ENCODE measurements at places on chromosomes 2 and 18.

DNA sequence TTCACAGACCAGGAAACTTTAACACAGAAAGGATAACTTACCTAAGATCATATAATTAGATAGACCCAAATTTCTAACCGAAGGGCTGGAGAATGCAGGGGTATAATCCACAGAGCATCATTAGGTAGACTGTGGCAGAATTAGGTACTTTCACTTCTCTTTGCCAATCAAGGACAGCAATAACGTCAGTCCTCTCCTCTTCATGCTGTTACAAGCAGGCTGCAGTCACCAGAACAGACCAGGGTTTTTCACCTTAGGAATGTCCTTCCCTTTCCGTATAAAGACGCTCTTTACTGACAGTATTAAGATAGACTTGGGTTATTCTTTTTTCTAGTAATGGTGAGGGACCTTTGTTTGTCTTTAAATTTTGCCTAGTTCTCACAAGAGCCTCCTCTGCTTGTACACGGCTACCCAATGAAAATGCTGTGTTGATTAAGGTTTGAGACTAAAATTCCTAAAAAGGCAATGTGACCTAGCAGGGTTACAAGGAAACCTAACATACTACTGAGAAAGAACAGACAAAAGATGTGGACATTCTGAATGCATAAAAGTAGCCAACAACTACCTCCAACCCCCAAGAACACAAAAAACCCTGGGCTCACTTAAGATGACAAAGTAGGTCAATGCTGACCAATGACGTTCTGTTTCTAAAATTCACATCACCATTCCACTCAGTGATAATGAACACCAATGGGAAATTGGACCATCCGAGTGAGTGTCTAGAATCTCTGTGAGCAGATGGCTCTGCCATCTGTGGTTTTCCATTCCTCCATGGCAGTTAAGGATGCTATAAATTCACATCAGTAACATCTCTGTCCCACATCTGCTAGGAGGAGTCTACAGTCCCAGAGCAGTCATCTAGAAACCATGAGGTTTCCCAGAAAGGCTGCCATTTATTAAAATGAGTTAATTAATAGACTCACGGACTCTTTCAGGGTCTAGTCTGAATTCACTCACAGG lies 2.1 kb downstream of the PDIA6 start:
- no peak for DNase-seq

DNA sequence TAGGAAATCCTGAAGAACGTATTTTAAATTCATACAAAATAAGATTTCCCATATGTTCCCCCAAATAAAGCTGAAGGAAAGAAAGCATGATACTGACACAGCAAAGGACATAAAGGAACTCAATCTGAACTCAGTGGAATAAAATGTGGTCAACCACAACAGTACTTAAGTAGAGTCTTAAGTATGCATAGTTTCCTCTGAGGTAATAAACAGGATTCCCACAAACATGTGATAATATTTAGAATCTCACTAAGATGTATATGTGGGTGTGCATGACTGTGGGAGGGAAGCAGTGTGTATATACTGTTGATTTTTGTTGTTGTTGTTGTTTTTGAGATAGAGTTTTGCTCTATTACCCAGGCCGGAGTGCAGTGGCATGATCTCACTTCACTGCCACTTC lies 69.3 kb downstream of the NOL10 start:
- no peak for DNase-seq

DNA sequence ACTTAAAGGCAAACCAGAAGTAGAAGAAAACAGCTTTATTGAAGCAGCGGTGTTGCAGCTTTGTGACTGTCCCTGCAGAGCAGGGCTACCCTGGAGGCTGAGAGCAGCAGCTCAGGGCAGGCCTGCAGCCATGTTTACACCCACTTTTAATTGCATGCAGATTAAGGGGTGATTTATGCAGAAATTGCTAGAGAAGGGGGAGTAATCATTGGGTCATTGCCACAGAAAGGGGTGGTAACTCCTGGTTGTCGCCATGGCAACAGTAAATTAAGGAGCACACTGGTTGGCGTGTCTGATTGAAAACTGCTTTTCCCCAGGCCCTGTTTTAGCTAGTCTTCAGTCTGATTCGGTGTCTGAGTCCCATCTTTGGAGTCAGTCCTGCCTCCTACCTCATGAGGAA lies 195.4 kb upstream of the HDAC4 start:
- DNase-seq = no peak

- no peak for DNase-seq
These were observed 130.5 kb downstream of the DYSF start for GRCh38 chr2:71583876-71584275.

DNA sequence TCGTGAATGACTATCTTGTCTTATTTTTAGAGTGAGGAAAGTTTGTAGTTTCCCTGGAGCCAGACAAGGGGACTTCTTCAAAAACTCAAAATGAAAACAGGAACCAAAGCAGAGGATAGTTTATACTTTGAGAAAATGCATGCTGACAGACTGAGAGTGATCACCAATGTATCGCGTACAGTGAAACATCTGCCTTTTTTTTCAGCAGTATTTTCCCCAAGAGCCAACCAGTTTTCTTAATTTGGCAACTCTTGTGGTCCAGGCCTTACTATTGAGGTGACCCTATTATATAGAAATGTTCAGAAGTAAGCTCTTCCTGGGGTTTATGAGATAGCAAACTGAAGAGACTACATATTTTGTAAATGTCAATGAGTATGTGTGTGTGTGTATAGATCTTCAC lies 153.7 kb upstream of the VRK2 start:
- no peak for DNase-seq

DNA sequence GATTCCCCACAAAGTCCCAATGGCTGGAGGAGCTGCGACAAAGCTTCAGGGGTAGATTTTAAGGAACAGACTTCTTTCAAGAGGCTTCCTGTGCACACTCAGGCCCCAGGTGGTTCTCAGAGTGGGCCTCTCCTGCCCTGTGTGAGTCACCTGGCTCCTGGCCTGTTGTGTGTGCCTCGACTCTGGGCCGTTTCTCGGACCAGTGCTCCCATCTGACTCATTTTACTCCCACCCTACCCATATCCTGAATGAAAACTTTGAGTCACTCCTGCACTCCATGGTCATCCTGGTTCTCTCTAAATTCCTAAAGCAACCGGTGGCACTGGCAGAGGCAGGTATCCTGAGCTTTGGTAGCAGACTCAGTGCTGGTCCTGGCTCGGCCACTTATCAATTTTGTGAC lies 84.1 kb downstream of the CELF4 start:
- DNase-seq = no peak

DNA sequence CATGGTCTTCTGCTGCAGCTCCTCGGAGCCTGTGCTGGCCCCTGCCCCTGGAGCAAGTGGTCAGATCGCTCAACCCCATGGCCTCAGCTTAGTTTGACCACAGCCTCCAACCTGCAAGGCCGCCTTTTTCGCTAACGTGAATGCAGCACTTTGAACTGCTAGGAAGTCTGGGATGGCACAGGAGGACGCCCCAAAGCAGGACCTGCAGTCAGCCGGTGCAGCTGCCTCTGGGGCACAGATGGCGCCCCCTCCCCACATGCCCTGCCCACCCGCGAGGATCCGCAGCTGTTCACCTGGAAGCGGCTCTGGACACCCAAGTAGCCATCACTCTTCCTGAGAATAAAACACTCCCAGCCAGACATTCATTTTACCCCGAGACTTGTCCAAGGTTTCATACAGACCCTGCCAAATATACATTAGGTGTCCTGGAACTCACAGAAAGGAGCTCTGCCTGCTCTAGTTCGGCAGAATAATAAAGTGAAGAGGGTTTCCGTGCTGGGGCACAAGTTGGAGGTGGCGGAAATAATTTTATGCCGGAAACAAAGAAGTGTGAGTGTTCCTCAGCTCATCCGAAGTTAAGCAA lies 510.1 kb downstream of the EIPR1 start:
- DNase-seq = no peak

GRCh38 chr2:196372811-196373664 lies 201.7 kb upstream of the STK17B start:
- peak; percentile 50 for DNase-seq

DNA sequence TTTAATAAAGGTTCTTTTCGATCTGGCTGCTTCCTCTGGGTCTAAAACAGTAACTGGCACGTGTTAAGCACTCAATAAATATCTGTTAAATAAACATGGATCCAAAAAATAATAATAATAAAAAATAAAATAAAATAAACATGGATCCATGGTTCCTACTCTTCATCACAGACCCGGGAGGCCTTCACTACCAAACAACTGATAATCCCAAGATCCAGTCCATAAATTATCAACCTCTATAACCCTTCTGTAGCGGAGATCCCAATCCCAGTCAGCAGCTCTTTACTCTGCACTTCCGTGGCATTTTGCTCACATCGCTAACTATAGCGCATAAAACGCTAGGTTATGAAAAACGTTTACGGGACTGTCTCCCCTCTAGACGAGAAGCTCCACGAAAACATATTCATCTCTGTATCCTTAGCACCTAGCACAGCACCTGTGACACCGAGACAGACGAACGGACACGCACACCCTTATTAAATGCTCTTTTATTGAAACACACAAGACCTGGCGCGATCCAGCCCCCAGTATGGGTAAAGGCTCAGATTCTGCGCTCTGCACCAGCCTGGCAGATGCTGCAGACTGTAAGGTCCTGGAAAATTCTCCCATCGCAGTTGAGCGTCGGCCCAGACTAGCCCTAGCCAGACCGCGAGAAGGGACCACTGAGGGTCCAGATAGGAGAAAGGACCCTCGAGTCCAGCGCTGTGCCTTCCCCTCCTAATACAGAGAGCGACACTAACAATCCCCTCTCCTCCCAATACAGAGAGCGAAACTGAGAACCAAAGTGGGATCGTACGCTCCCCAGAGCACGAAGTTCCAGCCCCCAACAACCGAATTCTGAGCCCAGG lies 770 bp downstream of the NBAS start:
- DNase-seq = peak; percentile 48

DNA sequence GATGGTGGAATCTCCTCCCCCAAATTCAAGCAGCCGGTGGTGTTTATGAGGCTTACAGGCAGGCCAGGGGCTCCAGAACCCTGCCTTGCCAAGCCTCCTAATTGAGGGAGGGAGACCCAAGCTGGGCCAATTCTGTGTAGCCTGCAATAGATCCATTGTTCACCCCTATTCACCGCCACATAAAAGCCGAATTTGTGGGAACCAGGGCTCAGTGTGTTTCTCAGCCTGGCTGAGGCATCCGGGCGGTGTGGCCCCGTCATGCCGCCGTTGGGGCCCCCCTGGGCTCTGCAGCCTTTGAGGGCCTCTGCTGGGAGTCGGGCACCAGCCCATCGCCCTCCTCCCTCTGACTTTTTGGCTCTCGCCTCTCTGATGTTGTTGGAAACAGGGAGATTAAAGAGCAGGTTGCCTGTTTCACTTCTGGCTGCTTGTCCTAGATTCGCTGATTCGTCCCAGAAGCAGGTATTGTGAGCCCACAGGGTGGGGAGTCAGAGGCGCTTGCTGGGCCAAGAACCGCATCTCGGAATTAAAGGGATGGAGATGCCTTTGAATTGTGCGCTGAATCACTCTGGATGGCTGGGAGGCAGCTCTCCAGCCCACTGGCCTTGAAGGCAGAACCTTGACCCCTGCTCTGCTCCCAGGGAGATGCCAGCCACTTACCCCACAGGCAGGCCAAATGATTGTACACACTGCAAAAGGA lies 14.7 kb upstream of the OTOS start:
- DNase-seq = no peak

DNA sequence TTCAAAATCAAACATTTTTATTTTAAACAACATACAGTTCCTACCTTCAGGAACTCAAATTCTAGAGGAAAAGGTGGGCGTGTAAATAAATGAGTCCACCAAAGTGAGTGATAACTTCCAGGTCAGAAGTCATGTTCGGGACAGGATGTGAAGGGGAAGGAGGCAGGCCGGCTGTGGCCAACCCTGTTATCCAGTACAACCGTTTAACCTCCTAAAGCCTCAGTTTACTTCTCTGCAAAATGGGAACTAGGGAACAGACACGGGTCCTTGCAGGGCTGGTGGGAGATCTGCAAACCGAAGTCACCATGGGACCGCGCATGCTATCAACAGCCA lies 373 bp downstream of the EIPR1 start:
- peak; percentile 76 for DNase-seq

- peak; percentile 8 for DNase-seq
These were observed 985 bp downstream of the ILKAP start for GRCh38 chr2:238202326-238203093.

DNA sequence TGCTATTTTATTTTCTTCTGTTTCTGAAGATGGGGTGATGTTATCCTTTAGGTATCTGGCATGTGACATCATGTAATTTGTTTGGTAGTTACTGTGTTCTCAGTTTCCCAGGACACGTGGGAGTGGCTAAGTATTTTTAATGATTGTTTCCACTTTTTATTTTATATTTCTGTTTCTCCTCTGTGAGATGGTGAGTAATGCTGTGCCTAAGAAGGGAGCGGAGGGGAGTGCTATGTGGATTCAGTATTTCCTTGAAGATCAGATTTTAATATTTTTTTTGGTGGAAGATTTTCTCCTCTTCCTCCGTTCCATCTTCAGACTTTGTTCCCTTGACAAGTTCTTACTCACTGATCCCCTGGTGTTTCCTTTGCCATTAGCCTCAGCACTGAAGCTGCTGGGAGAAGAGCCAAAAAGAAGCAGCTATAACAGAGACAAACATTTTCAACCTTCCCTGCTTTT lies 180.0 kb upstream of the MMADHC start:
- DNase-seq = no peak

DNA sequence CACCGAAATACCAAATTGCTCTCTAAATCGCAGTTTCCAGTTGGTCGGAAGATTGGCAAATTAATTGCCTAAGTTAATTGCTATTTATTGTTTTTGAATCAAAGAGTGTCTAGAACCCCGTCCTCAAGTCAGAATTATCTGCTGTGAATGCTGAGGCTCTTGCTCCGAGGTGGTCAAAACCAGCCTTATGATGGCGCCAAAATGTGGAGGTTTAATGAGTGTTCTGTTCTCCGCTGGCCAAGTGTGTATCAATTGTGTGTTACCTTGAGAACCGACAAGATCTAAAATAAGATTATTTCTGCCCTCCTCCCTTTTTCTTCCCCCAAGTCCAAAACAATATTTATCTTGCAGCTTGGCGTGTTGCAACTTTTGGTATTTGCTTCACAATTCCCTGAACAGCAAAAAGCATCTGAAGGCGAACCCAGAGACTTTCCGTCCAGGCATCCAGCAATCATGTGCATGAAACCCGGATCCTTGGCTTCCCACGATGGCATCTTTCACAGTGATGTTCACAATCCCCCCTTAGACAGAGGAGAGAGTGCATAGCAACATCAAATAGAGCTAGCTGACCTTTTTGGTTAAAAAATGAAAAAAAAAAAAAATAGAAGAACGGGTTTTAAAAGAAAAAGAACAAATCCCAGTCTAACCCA lies 323.0 kb downstream of the MYCN start:
- DNase-seq = no peak
